Stimulated activated CD4-positive, alpha-beta T cell treated with anti-CD3 and anti-CD28 coated beads, Interleukin-1b, Interleukin-23, amount 100 ng/mL, for 1 hour (primary cell): ENCODE measurements at places on chromosomes 13 and 19.

GRCh38 chr13:101267656-101268055 lies 148.7 kb downstream of the NALCN start:
- no peak for DNase-seq

DNA sequence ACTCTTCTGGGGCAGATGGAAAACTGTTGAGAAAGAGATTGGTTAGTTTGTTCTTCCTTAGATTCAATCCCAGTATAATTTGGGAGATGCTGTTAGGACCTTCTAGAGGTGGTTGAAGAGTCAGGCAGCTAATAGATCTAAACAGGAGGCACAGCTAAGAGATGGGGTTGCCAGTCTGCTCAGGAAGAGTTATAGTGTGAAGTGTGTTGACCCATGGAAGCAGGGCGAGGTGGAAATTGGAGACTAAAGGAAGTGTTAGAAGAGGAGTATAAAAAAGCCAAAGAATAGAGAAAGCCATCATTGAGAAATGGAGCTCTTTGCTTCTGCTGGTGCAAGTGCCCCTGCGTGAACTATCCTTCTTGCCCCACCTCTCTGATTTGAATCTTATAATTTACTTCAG lies 3.8 kb upstream of the OXGR1 start:
- DNase-seq = no peak

- no peak for DNase-seq
Measured at GRCh38 chr13:27024776-27025492, 146.7 kb downstream of the USP12 start.

GRCh38 chr19:34974646-34975045 lies 10.6 kb upstream of the ZNF792 start:
- no peak for DNase-seq

DNA sequence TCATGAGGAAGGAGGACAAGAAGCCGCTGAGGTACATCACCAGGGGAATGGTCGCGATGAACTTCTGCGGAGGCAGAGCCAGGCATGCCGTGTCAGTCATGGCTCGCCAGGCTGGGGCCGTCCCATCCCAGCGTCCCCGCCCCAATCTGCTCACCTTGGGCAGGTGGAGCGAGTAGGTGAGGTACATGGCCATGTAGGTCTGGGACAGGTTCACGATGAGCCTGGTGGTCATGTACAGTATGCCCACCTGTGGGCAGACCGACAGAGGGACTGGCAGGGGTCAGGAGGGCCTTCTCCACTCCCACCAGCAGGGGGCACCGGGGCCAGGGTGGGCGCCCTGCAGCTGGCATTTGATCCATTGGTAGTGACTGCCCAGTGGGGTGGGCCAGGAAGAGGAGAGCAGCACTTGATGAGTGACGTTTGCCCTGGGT lies 8.3 kb downstream of the TEKTIP1 start:
- DNase-seq = no peak

- no peak for DNase-seq
Measured at GRCh38 chr13:111914241-111915103, 152.5 kb upstream of the SOX1 start.

DNA sequence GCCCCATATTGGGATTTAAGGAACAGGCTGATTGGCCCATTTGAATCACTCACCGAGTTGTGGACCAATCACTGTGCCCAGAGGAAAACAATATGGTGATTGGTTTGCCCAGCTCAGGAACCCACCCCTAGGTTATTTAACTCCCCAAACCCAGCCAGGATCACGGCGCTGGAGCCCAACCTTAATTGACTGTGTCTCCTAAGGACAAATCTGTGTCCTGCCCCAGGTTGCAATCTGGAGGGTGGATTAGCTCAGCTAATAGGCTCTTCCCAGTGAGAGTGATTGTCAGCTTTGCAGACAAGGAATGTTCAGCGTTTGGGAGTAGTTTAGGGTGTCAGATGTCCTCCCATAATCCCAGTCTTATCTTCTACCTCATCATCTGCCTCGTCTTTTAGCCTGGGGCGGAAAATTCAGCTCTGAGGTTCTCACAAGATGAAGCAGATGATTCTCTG lies 3.5 kb upstream of the ZNF358 start:
- no peak for DNase-seq

- no peak for DNase-seq
Measured at GRCh38 chr13:81929988-81930387, 1589.1 kb upstream of the SPRY2 start.

- no peak for DNase-seq
Measured at GRCh38 chr19:48342841-48343540, 17.6 kb downstream of the EMP3 start.

- DNase-seq = no peak
Measured at GRCh38 chr19:33201473-33201872, 7.3 kb downstream of the LRP3 start.

- DNase-seq = no peak
Measured at GRCh38 chr13:60463787-60464186, 66.8 kb downstream of the TDRD3 start.
